ENCODE measurements at places on chromosomes 16 and 17.

DNA sequence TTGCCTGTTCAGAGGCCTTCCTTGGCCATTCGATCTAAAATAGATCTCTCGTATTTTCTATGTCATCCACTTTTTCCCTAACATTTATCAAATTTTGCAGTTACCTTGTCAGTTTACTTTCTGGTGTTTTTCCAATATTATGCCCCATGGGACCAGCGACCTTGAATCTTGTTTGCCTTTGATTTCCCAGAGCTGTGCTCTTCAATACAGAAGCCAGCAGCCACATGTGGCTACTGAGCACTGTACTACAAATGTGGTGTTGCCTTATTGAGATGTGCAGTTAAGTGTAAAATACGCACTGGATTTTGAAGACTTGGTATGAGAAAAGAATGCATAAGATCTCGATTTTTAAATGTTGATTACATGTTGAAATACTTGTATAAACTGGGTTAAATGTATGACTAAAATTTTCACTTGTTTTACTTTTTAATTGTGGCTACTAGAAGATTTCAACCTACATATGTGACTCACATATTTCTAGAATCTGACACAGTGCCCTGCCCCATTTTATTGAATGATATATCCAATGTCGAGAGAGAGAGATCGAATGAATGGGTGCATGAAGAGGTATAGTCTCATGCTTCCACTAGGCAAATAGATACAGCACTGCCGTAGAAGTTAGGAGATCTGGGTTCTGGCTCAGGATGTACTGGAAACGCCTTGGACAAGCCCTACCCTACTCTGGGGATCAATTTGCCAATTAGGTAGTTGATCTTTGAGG lies 824 bp upstream of the PSME3 start:
- DNase-seq, result no peak

- DNase-seq, result no peak
These were observed 33.3 kb downstream of the TLE7 start for GRCh38 chr16:71408536-71408935.

- no peak for DNase-seq
These were observed 88.4 kb upstream of the CDH5 start for GRCh38 chr16:66278111-66278531.

DNA sequence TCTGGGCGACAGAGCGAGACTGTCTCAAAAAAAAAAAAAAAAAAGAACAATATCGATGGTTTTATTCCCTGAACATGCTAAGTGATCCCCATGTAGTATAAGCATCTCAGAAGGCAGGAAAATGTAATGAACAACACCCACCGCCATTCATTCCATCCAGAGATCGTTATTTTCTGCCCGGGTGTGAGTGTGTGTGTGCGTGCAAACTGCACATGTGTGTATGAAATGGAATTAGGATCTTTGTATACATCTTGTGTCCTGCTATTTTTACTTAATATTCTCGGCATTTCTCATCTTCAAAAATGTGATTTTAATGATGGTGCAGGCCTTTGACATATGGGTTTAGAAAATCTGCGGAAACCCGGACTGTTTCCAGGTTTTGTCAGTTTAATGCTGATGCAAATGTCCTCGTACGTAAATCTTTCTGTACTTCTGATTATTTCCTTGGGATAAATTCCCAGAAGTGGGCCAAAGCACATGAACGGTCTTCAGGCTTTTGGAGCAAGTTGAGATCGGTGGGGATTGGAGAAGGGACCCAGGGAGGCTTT lies 254.8 kb downstream of the SEC14L1 start:
- no peak for DNase-seq

DNA sequence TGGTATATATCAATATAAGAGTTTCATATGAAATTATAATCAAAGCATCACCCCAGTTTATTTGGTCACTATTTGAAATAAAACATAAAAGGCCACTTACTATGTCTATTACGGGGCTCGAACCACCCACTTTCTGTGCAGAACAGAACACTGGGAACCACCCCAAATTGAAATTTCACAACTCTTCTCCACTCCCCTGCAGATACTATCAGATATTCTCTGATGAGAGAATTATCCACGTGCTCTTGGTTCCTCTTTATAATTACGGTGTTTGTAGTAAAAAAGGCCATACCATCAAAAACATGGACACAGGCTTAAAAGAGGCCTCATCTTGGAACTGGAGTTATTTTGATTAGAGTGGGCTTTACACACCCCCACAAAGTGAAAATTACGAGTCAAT lies 82.8 kb downstream of the WDR59 start:
- DNase-seq, result no peak

Measured in BJ (cell line).